ENCODE measurements at places on chromosomes 12 and 14. TPM values are rescaled to one million over a fixed set of nuclear protein-coding genes. Genes with fewer than 3 reads are reported as not detected.

The TAS2R20 gene
- total RNA-seq: 3.6 TPM

DNA sequence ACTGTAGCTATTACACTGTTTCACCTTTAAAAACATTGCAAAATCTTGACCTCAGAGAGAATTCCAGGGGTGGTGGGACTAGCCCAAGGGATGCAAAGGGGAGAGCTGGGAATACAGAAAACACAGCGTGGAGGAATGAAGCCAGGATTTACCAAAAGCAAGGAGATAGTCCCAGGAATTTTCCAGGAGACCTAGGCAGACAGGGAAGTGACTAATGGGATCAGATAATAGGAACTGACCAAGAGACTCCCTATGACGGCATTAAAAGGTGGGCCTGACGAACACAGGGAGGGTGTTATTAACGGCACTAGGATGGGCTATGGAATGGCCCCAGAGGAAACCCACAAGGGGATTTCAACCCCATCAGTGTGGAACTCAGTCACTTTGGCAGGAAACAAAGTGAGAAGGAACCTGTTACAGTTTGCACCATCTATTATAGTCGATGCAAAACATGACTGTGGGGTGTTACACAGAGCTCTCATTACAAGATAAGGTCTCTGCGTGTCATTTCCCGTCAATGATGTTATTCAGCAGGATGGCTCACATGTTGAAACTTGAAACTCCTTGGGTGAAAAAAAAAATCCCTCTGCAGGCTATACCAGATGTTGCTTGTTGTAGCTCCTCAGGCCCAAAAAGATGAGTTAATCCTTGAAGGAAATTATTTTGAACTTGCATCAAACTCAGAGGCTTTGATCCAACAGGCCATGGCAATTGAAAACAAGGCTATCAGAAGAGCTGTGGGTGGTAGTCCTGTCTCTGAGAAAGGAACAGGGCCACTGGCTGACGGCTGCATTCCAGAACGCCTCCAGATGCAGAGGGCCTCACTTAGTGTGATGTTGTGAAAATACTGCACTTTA lies 58.7 kb downstream of the DRAM1 start:
- no peaks in the 10 kb centered on the region for H3K4me1 ChIP-seq
- no peak overlapping the region for H3K27ac ChIP-seq
- no peaks in the 10 kb centered on the region for H3K36me3 ChIP-seq
- peak; percentile 10 for DNase-seq
- H3K4me3 ChIP-seq: no peak overlapping the region

DNA sequence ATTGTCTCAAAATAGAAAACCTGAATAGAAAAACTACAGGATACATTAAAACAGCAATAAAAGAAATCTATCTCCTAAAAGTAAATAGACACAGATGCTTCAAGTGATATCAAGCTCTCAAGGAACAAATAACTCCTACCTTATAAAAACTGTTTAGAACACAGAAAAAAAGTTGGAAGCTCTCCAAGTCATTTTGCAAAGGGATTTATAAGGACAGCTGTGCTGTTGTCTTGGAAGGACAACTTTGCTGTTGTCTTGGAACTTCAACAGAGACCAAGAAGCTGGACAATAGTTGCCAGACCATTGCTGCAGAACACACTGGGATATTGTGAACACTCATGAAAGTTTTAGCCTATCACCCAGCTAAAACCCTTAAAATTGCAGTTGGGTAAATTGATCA lies 780.7 kb downstream of the FLRT2 start:
- no peaks in the 10 kb centered on the region for H3K27me3 ChIP-seq
- no peaks in the 10 kb centered on the region for H3K36me3 ChIP-seq
- no peaks in the 10 kb centered on the region for H3K4me1 ChIP-seq
- H3K27ac ChIP-seq: no peak overlapping the region
- no peak for DNase-seq

DNA sequence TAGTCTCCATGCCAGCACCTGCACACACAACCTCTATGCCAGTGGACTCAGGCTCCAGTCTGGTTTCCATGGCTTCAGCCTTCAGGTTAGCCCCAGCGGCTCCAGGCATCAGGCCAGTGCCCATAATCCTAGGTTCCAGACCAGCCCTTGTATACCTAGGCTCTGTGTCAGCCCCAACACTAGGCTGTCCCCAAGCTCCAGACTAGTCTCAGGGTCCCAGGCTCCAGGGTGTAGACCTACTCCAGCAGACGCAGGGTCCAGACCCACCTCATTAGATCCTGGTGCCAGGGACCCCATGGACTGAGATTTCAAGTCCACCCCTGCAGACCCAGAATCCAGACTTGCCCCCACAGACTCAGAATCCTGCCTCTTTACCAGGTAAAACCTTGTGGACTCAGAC lies 275.9 kb downstream of the SLC16A7 start:
- no peaks in the 10 kb centered on the region for H3K4me1 ChIP-seq
- no peak overlapping the region for H3K27ac ChIP-seq
- H3K4me3 ChIP-seq: no peak overlapping the region

GRCh38 chr12:16919551-16919950 lies 313.6 kb upstream of the LMO3 start:
- H3K27me3 ChIP-seq: no peaks in the 10 kb centered on the region
- no peak overlapping the region for H3K27ac ChIP-seq
- no peaks in the 10 kb centered on the region for H3K4me1 ChIP-seq
- H3K36me3 ChIP-seq: no peaks in the 10 kb centered on the region
- DNase-seq: no peak
- H3K4me3 ChIP-seq: no peak overlapping the region

All from cardiac muscle cell (in vitro differentiated cells and primary cell).